ENCODE measurements at places on chromosomes 6 and 20.

- DNase-seq, result peak; percentile 2
These were observed 92.6 kb downstream of the RNGTT start for GRCh38 chr6:88870717-88871330.

DNA sequence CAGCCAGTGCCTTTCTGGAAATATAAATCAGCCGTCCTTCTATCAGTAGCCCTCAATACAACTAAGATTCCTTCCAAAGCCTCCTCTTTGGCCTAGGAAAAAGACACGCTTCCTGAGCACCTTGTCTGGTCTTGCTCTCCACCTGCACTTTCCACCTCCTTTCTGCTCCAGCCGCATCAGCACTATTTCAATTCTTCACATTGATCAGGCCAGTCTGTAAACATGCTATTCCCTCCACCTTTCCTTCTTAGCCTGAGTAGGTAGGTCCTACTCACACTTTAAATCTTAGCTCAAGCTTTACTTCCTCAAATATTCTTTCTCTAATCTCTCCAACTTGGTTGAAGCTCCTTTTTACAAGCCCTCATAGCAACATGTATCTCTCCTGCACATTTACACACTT lies 11.4 kb downstream of the RANBP9 start:
- DNase-seq, result no peak

DNA sequence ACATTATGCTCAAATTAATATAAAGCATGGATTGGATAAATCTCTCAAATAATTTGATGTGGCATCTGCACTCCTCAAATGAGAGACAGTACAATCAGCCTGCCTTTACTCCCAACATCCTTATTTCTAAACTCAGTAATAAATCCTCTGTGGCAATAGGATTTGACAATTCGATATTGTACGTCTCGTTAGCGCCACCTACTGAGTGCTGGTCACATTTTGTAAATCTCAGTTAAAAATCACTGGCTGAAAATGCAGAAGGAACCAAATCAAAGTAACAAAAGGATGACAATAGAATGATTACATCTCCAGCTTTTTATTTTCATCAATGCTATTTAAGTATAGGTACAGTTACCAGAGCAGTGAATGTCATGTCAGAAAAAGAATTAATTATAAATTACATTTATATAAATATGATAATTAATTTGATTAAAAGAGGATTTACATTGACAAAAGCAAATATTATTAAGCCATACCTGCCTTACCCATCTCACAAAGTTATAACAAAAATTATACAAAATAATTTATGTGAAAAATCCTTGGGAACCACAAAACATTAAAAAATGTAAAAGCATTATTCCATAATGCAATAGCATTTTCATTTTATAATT lies 20.2 kb upstream of the GJE1 start:
- DNase-seq, result peak; percentile 32

GRCh38 chr6:135976585-135976984 lies 125.1 kb downstream of the PDE7B start:
- DNase-seq, result no peak

DNA sequence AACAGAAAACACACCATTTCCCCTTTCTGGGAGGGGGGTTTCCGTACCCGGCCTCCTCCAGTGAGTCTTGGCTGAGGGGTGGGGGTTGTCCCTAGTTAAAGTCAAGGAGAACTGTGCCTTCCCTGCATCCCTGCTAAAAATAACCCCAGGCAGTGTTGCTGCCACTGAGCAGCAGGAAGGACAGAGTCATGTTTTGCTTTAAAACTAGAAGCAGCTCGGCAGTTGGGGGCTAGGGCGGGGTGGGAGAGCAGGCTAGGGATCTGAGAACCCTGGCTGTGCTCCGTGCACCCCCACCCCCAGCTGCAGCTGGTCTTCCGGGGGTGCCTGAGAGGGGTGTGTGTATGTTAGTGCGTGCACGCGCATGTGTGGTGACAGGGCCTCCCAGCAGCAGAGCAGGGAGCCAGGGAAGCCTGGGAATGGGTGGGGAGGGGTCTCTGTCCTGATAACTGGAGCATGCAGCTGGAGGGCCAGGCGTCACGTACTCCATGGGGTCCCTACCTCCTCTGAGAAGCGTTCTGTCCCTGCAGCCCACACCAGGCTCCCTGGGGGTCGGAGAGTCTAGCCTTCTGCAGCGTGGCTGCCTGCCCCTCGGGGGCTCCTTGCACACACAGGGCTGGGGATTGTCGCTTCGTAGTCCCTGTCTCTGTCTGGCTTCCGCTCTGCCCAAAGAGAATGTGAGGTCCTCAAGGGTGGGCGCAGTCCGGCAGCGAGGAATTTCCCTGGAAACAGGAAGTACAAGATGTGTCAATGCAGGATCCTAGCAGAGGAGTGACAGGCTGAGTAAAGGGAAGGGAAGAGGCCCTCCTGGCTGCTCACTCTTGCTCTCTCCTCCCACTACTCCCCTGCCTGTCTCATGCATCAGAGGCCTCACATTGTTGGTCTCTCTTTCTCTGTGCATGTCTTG lies 16.8 kb upstream of the ARMC12 start:
- DNase-seq, result no peak

GRCh38 chr6:126077810-126078776 lies 91.8 kb downstream of the TRMT11 start:
- DNase-seq, result no peak

GRCh38 chr6:79713701-79714322 lies 82.7 kb downstream of the SH3BGRL2 start:
- DNase-seq, result peak; percentile 5

DNA sequence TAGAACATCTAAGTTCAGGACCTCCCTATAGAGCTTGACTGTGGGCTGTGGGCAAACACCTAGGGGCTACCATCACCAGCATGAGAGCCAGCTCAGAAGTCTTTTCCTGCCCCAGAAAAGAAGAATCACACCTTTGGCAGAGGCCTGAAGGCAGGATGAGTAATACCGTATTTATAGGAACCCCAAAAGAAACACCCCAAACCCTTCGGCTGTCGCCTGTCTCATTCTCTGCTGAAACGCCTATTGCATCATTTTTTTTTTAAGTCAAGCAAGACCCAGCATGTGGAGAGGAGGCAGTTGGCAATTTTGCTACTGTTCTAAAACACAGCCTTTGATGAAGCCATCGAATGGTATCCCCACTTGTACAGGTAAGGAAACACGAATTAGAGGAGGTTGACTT lies 436.4 kb downstream of the TFAP2A start:
- no peak for DNase-seq

DNA sequence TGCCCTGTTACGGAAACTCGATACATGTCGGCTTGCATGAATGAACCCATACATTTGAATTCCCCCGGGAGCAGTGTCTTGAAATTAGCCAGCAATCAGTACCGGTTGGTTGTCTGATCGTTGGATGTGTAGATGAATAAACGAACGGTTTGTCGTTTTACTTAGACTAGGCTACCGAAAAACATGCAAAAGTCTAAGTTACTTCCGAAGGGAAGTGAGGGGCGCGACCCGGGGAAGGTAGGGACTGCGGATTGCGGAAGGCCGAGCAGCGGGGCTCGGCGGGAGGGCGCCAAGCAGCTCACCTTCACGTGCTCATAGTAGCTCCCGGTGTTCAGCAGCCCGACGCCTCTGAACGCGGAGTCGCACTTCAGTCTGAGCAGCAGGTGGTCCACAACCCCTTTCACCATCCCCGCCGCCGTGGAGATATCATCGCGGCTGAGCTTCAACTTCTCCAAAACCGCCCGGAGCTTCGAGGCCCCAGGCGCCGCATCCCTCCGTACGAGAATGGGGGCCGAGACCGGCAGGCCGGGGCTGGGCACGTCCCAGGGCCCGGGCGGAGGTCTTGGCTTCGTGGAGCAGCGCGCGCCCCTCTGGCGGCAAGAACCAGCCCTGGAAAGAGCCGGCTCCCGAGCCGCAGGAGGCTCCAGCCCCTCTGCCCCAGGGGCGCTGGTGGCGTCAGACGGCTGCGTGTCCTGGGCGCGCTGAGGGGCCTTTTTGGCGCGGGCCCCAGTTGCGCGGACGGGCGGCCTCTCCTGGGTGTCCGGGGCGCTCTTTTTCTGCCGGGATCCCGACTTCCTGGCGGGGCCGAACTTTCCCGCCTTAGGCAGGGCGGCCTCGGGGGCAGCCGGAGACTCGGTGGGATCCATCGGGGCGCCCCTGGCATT lies 632 bp downstream of the CGAS start:
- peak; percentile 24 for DNase-seq

DNA sequence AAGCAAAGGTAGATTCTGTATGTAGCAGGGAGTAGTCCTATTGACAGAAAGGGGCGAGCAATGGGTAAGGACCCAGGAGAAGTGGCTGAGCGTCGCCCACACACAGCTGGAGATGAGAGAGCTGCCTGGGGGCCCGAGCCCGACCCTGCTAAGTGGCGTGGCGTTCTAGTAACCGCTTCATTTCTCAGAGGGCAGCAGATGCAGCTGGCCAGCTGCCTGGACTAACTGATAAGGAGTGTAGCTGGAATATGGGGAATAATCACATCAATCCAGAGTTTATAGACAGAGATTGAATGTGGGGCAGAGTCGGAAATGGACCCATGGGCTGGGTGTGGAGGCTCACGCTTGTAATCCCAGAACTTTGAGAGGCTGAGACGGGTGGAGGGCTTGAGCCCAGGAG lies 64.4 kb downstream of the EZR start:
- no peak for DNase-seq

DNA sequence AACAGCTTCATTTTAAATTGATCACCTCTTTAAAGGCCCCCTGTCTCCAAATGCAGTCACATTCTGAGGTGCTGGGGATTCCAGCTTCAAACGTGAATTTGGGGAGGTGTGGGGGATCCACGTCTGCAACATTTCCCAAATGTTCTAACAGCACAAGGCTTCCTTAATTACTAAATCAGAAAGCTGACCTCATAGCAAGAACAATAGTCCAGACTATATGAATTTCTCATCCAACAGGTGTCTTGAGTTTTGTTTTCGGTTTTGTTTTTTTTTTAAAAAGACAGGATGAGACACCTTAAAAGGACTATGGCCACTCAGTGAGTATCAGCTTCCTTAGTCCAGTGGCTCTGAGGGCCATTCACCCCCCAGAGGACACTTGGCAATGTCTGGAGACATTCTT lies 11.5 kb downstream of the ATP9A start:
- DNase-seq, result no peak

- DNase-seq, result no peak
These were observed 49.7 kb downstream of the BCAS4 start for GRCh38 chr20:50844430-50845100.

- DNase-seq, result no peak
These were observed 273.2 kb downstream of the HIVEP2 start for GRCh38 chr6:142671791-142672190.

- DNase-seq, result no peak
These were observed 38.7 kb upstream of the AFDN start for GRCh38 chr6:167787896-167788562.

- no peak for DNase-seq
These were observed 117.4 kb downstream of the ZFAND3 start for GRCh38 chr6:37936906-37937305.

DNA sequence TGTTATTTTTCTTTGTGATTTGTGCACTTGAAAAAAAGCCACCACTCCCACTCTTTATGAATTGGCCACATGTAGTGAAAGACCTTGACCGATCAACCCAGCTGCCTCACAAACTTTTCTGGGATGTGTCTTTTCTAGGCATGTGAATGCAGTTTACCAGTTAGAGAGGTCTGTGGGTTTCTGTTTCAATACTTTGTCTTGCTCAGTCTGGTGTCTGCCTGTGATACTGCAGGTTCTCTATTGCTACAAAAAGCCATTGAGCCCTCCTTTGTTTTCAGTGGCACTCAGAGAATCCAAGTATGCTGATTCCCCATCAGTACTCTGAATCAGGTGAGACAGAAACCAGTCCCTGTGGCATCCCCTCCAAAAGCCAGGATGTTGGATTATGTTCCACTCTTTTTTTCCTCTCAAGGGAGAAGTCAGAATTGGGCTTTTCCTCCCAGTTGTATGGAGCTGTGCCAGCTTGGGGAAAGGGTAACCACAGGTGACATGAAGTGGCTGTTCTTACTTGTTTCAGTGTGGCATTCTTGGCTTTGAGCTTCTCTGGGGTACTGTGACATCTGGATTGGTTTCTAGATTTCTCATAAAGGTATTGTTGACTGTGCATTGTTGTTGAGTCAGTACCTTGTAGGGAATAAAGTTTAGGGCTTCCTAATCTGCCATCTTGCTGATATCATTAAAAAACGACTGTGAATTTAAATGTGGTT lies 26.3 kb upstream of the ZFP64 start:
- no peak for DNase-seq

DNA sequence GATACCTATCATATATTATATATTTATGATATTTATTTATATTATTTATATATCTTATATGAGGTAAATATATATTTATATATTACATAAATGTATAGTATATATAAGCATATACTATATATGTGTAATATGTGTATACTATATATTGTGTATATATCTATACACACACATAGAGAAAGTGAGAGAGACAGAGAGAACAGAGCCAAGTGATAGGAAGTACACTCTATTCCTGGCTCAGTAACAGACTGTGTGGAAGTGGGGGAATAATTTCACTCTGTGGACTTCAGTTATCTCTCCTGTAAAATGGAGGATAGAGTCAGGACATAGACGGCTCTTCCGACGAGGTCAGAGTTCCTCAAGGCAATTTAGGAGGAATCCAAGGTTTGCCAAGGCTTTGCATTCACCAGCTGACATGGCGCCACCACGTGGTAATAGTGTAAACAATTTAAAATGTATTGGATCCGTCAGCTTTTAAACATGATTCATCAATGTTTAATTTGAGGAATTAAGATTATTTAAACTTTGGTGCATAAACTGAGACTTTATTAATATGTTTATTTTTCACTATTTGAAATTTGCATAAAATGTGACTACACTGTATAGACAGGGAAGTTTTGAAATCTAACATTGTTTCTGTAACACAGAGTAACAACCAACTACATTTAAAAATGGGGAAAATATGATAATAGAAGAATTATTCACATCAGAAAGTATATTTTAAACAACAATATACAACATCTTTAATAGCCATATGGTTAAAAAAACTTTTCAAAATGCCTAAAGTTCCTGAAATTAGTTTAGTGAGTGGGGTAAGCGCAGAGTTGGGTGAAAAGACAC lies 75.4 kb upstream of the TMEM244 start:
- peak; percentile 5 for DNase-seq

DNA sequence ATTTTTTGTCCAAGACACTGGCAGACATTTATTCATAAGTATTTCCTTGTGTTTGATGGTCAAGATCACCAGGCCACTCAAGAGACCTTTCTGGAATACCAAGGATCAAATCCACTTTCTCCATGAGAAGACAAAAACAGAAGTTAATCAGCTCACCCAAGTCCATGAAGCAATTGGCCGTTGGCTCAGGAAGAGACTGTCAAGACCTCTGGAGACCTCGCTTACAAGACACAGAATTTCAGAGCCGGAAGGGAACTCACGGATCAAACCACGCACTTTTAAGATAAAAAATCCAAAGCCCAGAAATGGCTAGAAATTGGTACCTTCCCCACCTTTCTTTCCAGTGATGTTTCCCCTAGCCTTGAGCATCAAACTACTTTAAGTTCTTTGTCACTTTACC lies 3.3 kb downstream of the TRERF1 start:
- no peak for DNase-seq

GRCh38 chr20:58133020-58133808 lies 95.2 kb downstream of the ANKRD60 start:
- DNase-seq, result no peak

GRCh38 chr20:63232235-63233060 lies 3.3 kb upstream of the BIRC7 start:
- DNase-seq, result no peak

- no peak for DNase-seq
These were observed 393.6 kb downstream of the ESR1 start for GRCh38 chr6:152201120-152201519.
